ENCODE measurements at places on chromosomes 1 and 21. TPM values are rescaled to one million over a fixed set of nuclear protein-coding genes. Genes with fewer than 3 reads are reported as not detected.

The SERPINC1 gene
- 0.06 TPM for total RNA-seq

The CFHR1 gene
- 0.20 TPM for total RNA-seq

The HES2 gene
- 4.0 TPM for total RNA-seq

The THBS3 gene
- total RNA-seq, result 9.6 TPM

The SH2D1B gene
- 0.08 TPM for total RNA-seq

The ATP6V1G3 gene
- total RNA-seq, result not detected
